Calu3 (cell line): ENCODE measurements at places on chromosomes 5 and 9. TPM values are rescaled to one million over a fixed set of nuclear protein-coding genes. Genes with fewer than 3 reads are reported as not detected.

DNA sequence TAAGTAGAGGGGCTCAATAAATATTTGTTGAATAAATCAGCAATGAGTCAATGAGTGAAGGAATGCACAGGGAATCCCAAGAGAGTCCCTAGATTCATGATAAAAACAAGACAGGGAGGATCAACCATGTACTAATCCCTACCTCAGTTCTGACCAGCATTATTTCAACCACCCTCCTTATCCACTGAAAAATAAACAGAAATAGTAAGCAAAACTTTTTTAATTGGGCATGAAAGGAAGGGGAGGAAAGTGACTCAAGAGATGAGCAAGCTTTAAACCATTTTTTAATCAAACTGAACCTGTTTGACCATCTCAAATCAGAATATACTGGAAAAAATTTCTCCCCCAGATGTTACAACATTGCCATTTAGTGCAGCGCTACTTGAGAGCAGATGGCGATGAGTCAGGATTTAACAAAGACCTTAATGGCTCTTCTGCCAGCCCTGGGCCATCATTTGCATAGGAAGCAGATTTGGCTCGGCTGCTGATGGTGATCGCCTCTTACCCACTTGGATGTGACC, 194.8 kb upstream of the SLC30A5 start:
- no peak for DNase-seq

The ENTPD2 gene
- 3.8 and 5.8 TPM in 2 replicates for total RNA-seq

The CENPK gene
- total RNA-seq: 42.7 and 45.2 TPM in 2 replicates

DNA sequence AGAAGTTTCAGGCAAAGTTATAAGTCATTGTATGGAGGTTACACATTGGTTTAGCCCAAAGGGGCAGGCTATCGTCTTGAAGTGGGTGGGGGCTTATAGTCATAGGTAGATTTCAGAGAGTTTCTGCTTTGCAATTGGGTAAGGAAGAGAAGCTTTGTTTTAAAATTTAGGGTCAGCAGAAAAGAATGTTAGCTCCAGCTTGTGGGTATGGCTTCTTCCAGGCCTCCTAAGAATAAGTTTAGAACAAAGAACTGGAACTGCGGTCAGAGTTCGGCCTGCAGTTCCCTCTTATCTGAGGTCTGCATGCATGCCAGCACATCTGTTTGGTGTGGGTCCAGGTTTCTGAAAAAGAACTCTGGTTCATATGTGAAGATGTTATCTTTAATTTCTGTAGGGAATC, 96.1 kb downstream of the CYFIP2 start:
- DNase-seq: no peak

The SPINK1 gene
- 307 and 444 TPM in 2 replicates for total RNA-seq
